HFFc6 (cell line): ENCODE measurements at places on chromosomes 7 and 10. TPM values are rescaled to one million over a fixed set of nuclear protein-coding genes. Genes with fewer than 3 reads are reported as not detected.

PRKAR2B gene
- total RNA-seq, result 3.5 and 9.0 TPM in 2 replicates

HTR5A gene
- total RNA-seq, result not detected in 3 replicates

HECW1 gene
- total RNA-seq, result 4.7 to 6.9 TPM (median 5.2 TPM) in 3 replicates

CRHR2 gene
- not detected in 3 replicates for total RNA-seq

MTURN gene
- total RNA-seq, result 5.2 to 6.4 TPM (median 5.5 TPM) in 3 replicates

FZD1 gene
- 8.1 to 10.4 TPM (median 10.1 TPM) in 3 replicates for total RNA-seq

DTX2 gene
- total RNA-seq, result 11.6 to 14.2 TPM (median 13.4 TPM) in 3 replicates

NPC1L1 gene
- not detected in 3 replicates for total RNA-seq

HPS1 gene
- 53.7 and 54.7 TPM in 2 replicates for total RNA-seq

OR2F2 gene
- total RNA-seq, result not detected in 3 replicates

IKZF1 gene
- total RNA-seq, result not detected in 2 replicates

TM9SF3 gene
- 193 to 229 TPM (median 208 TPM) in 3 replicates for total RNA-seq

CPA2 gene
- total RNA-seq, result not detected in 3 replicates

- no peak overlapping the region for H3K4me3 ChIP-seq
- no peak overlapping the region for H3K27ac ChIP-seq
- peaks cover 2% of the 10 kb centered on the region for H3K27me3 ChIP-seq
These were observed 102.5 kb downstream of the CYTH3 start for GRCh38 chr7:6169805-6170520.

- no peak overlapping the region for H3K27ac ChIP-seq
- no peak for DNase-seq
- no peak overlapping the region for H3K4me3 ChIP-seq
- H3K4me1 ChIP-seq, result no peaks in the 10 kb centered on the region
These were observed 26.0 kb upstream of the ITGA8 start for GRCh38 chr10:15745751-15746150.

DNA sequence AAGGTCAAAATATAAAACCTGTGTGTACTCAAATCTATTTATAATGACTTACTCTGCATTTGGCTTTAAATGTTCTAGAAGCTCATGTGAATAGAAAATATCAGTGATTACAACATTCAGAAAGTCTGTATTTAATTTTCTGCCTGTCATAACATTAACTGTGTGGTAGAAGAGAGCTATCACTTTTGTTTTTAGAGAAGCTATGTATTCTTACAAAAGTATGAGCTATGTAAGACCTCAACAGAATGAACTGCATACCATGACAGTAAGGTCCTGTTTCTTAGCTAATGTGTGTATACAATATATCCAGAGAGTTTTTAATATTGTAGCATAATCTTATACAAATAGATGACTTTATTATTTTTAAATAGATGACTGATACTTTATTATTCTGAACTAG lies 61.5 kb downstream of the PTN start:
- H3K27ac ChIP-seq, result no peak overlapping the region
- no peaks in the 10 kb centered on the region for H3K36me3 ChIP-seq
- H3K4me3 ChIP-seq, result no peak overlapping the region
- no peak for DNase-seq

DNA sequence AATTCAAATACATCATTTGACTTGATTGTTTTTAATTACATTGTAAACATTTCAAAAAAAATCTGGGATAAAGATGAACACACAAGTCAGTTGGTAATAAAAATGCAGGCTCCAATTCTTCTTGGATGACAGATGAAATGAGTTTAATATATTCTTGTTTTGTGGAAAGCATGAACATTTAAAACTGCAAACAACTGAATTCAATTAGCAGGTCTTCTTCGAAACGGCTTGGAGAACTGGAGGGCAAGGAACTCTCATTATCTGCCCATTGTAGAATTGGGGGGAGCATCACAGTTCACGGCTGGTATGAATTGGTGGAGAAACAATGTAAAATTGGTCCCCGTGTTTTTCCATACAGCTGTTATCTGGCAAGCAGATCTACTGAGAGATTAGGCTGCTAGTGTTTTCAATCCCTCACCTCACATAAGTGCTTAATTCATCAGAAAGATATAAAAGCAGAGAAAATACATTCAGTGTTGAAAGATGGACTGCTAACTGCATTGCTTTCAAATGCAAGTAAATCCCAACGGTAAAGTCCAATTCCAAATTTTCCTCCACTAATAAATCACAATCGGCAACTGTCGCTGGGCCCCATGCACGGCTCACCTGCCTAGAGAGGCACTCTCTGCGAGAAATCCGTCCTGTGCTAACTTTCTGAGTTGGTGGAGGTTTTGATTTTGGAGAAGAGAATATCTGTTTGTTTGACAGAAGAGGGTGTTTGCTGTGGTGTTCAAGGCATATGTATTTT lies 199.5 kb downstream of the ZNF438 start:
- peaks cover 36% of the 10 kb centered on the region for H3K4me1 ChIP-seq
- no peak overlapping the region for H3K27ac ChIP-seq
- no peak for DNase-seq
- H3K36me3 ChIP-seq, result no peaks in the 10 kb centered on the region
- H3K27me3 ChIP-seq, result peaks cover 3% of the 10 kb centered on the region; the same call in 1 of the 2 replicates
- H3K4me3 ChIP-seq, result no peak overlapping the region

- peak overlapping the region; percentile 55; the same call in 1 of the 2 replicates for H3K4me3 ChIP-seq
- peaks cover 4% of the 10 kb centered on the region; the same call in 1 of the 2 replicates for H3K27me3 ChIP-seq
- peaks cover 51% of the 10 kb centered on the region for H3K4me1 ChIP-seq
- no peak for DNase-seq
These were observed 64.2 kb upstream of the DNAJB6 start for GRCh38 chr7:157272351-157273207.

GRCh38 chr10:123398180-123398591 lies 244.0 kb downstream of the BUB3 start:
- H3K4me3 ChIP-seq, result no peak overlapping the region
- no peaks in the 10 kb centered on the region for H3K4me1 ChIP-seq
- DNase-seq, result no peak
- peaks cover 15% of the 10 kb centered on the region for H3K36me3 ChIP-seq
- H3K27me3 ChIP-seq, result no peaks in the 10 kb centered on the region
- H3K27ac ChIP-seq, result no peak overlapping the region

DNA sequence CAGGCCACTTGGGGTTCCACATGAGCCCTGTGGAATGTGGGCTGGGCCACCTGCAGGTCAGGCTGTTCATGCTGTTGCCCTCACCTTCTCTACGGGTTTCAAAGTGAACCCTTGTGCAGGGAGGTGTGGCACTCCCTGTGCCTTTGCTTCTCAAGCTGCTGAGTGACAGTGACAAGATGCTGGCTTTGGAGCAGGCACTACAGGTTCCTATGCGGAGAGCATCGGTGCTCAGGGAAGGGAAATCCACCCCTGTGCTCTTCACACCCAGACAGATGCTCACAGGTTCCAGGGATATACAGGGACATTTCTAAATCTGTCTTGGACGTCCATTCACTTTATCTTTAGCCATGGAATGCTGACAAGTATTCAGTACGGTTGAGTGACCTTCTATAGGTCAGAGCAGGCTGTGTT lies 1005.0 kb downstream of the LRMDA start:
- no peak for DNase-seq
- H3K27me3 ChIP-seq, result peaks cover 2% of the 10 kb centered on the region; the same call in 1 of the 2 replicates
- peaks cover 25% of the 10 kb centered on the region for H3K4me1 ChIP-seq
- no peak overlapping the region for H3K4me3 ChIP-seq

DNA sequence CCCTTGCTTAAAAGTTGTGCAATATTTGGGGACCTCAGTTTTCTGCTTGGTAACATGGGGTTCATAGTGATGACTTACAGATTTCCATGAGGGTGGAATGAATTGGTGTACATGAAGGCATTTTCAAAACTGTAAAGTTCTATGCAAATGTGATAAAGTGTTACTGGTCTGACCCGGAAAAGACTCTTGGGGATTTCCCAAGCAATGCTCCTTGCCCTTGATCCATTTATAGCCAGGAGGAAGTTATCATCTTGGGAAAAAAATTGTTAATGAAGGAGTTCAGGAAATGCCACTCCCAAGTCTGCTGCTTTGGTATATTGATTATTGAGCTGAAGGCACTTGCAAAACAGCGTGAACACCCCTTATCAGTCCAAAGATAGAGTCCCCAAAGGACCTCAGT lies 96.3 kb upstream of the ZPBP start:
- DNase-seq, result no peak
- no peak overlapping the region for H3K4me3 ChIP-seq
- H3K27me3 ChIP-seq, result no peaks in the 10 kb centered on the region; the same call in 1 of the 2 replicates
- H3K4me1 ChIP-seq, result no peaks in the 10 kb centered on the region
- H3K27ac ChIP-seq, result no peak overlapping the region

GRCh38 chr10:116195039-116195438 lies 78.0 kb downstream of the GFRA1 start:
- H3K27ac ChIP-seq, result no peak overlapping the region
- H3K27me3 ChIP-seq, result no peaks in the 10 kb centered on the region
- no peak overlapping the region for H3K4me3 ChIP-seq
- H3K4me1 ChIP-seq, result peaks cover 7% of the 10 kb centered on the region

GRCh38 chr10:16674147-16674703 lies 143.0 kb downstream of the RSU1 start:
- no peak overlapping the region for H3K4me3 ChIP-seq
- no peak overlapping the region for H3K27ac ChIP-seq
- H3K4me1 ChIP-seq, result peaks cover 7% of the 10 kb centered on the region; the same call in 1 of the 2 replicates
- no peaks in the 10 kb centered on the region; the same call in 1 of the 2 replicates for H3K27me3 ChIP-seq
- peaks cover 32% of the 10 kb centered on the region for H3K36me3 ChIP-seq

DNA sequence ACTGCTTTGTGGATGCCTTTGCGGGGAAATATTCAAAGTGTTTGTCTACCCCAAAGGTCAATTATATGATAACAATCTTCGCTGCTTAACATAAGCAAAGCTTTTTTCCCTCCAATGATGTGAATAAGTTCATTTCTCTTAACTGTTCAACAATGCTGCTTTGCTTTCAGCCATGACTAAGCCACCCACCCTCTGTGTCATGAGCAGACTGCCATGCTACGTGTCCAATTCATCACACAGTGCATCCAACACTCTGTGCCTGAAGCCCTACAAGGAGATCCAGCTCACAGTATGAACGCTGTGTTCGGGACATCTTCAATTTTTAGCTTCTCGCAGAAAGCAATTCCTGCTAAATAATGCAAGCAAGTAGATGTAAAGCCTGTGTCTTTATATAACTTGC lies 5.7 kb upstream of the TAS2R40 start:
- H3K36me3 ChIP-seq, result no peaks in the 10 kb centered on the region
- peaks cover 7% of the 10 kb centered on the region for H3K4me1 ChIP-seq
- peak; percentile 16 for DNase-seq
- H3K4me3 ChIP-seq, result no peak overlapping the region
- H3K27ac ChIP-seq, result no peak overlapping the region

- no peaks in the 10 kb centered on the region for H3K4me1 ChIP-seq
- H3K27me3 ChIP-seq, result peaks cover 31% of the 10 kb centered on the region
- DNase-seq, result peak; percentile 19
- no peak overlapping the region for H3K4me3 ChIP-seq
- no peaks in the 10 kb centered on the region for H3K36me3 ChIP-seq
These were observed 216.1 kb upstream of the ZMIZ1 start for GRCh38 chr10:78852466-78853240.

- peak overlapping the region; percentile 22 for H3K4me3 ChIP-seq
- no peaks in the 10 kb centered on the region; the same call in 1 of the 2 replicates for H3K27me3 ChIP-seq
- peak overlapping the region; percentile 64 for H3K27ac ChIP-seq
- peaks cover 76% of the 10 kb centered on the region for H3K4me1 ChIP-seq
- peak; percentile 40 for DNase-seq
- H3K36me3 ChIP-seq, result peaks cover 9% of the 10 kb centered on the region
These were observed 106.3 kb downstream of the ATXN7L1 start for GRCh38 chr7:105769901-105770628.

DNA sequence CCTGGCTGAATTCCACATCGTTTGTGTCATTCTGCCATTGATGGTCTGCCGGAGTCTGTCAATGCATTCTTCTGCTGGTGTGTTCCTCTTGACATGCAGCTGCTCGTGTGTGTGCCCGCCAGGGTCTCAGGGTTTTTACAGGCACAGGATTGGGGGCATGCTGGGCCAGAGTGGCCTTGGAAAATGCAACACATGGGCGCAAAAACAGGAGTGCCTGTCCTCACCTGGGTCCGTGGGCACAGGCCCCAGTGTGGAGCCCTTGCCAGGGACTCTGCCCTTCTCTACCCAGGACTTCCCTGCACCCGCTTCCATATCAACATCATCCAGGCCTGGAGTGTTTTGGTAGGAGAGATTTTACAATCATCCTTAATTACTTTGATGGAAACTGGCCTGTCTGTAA lies 340.7 kb downstream of the KIF20B start:
- no peak for DNase-seq
- H3K27ac ChIP-seq, result no peak overlapping the region
- no peaks in the 10 kb centered on the region for H3K36me3 ChIP-seq
- no peak overlapping the region for H3K4me3 ChIP-seq
- H3K27me3 ChIP-seq, result no peaks in the 10 kb centered on the region; the same call in 1 of the 2 replicates
- H3K4me1 ChIP-seq, result no peaks in the 10 kb centered on the region

- H3K36me3 ChIP-seq, result peaks cover 10% of the 10 kb centered on the region; the same call in 1 of the 2 replicates
- H3K27ac ChIP-seq, result no peak overlapping the region
- DNase-seq, result no peak
- H3K27me3 ChIP-seq, result no peaks in the 10 kb centered on the region; the same call in 1 of the 2 replicates
These were observed 45.5 kb upstream of the ZNF722 start for GRCh38 chr7:63953181-63953580.

- H3K36me3 ChIP-seq, result no peaks in the 10 kb centered on the region
- no peak overlapping the region for H3K27ac ChIP-seq
- peaks cover 33% of the 10 kb centered on the region for H3K27me3 ChIP-seq
These were observed 102.5 kb downstream of the RAMP3 start for GRCh38 chr7:45259966-45260646.

DNA sequence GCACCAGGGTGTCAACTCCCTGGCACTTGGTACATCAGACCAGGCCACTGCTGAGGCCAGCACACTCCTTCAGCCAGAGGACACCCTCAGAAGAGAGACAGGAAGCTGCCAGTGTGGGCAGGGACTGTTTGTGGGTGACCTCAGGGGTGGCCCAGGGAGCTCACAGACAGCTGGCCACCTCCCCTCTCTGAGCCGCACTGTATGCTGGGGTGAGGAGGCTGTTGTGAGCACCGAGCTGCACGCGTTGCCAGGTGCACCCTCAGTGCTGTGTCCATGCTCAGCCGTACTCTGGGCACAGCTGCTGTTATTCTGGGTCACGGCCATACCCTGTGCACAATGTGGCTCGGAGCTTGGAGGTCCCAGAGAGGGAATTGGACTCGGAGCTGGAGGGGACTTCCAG lies 61.5 kb upstream of the NANOS1 start:
- H3K4me1 ChIP-seq, result no peaks in the 10 kb centered on the region
- H3K27ac ChIP-seq, result no peak overlapping the region
- DNase-seq, result no peak
- H3K27me3 ChIP-seq, result peaks cover 45% of the 10 kb centered on the region
- no peaks in the 10 kb centered on the region for H3K36me3 ChIP-seq

DNA sequence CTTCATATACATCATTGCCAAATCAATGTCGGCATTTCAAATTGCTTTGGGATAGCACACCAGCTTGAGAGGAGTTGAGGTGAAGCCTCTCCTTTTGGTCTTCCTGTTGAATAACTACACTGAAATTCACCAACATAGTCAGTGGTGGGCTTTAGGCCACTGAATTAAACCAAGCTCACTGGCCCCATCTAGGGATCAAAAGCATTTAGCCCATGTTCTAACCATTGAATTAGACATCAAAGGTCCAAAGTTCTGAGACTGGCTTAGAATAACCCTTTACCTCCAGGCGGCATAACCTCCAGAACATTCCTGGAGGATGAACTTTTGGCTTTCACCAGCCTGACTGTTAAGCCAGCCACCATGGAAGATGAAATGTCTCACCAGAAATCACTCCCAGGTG lies 54.6 kb downstream of the BPGM start:
- H3K27me3 ChIP-seq, result no peaks in the 10 kb centered on the region; the same call in 1 of the 2 replicates
- H3K27ac ChIP-seq, result peak overlapping the region; percentile 11; the same call in 1 of the 2 replicates
- peaks cover 4% of the 10 kb centered on the region for H3K36me3 ChIP-seq
- H3K4me3 ChIP-seq, result no peak overlapping the region
- H3K4me1 ChIP-seq, result peaks cover 72% of the 10 kb centered on the region

GRCh38 chr7:28672397-28672797 lies 260.1 kb downstream of the CREB5 start:
- no peak overlapping the region for H3K27ac ChIP-seq
- DNase-seq, result no peak
- H3K4me3 ChIP-seq, result no peak overlapping the region
- no peaks in the 10 kb centered on the region; the same call in 1 of the 2 replicates for H3K27me3 ChIP-seq
- no peaks in the 10 kb centered on the region for H3K36me3 ChIP-seq
- H3K4me1 ChIP-seq, result no peaks in the 10 kb centered on the region
